ENCODE measurements at places on chromosomes 6 and 20.

GRCh38 chr6:166589786-166590574, 3.5 kb upstream of the RAMACL start:
- DNase-seq: no peak

GRCh38 chr20:59937150-59937549, 3.0 kb downstream of the PPP1R3D start:
- no peak for DNase-seq

GRCh38 chr6:252775-253535, 39.3 kb upstream of the DUSP22 start:
- no peak for DNase-seq

- no peak for DNase-seq
Observed at GRCh38 chr20:9615766-9616454, 101.5 kb downstream of the LAMP5 start.

GRCh38 chr6:84501315-84501714, 263.1 kb downstream of the TBX18 start:
- no peak for DNase-seq

GRCh38 chr6:11386323-11386722, 151.2 kb upstream of the TMEM170B start:
- DNase-seq: no peak

DNA sequence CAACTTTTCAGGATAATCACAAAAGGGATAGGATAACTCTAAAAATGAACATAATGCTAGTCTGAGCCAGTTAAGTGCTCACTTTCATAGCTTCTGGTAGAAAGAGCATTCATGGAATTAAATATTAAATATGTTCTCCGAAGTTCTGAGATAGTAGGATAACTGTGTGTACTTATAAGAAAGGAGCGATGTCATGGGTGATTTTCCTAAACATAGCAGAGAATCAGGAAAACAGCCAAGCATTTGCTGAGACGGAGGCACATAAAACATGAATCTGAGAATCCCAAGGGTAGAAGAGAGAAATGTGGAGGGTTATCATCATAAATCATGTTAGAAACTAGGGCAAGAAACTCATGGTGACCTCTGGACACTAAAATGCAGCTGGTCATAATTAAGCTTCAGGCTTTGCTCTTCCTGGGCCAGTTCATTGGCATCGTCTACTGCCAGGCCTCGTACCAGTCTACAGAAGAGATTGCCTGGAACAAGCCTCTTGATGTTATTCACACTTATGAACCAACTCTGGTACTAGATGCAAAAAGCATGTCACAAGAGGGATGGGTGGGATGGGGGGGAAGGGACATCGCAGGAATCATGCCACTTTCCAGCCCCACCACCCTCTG, 436.6 kb downstream of the PRKN start:
- no peak for DNase-seq

All from activated naive CD4-positive, alpha-beta T cell treated with anti-CD3 and anti-CD28 coated beads, Interleukin-2, amount 10 ng/mL, durations not matched to agents 7 days and 5 days (primary cell).